ENCODE measurements at places on chromosomes 11 and 22.

DNA sequence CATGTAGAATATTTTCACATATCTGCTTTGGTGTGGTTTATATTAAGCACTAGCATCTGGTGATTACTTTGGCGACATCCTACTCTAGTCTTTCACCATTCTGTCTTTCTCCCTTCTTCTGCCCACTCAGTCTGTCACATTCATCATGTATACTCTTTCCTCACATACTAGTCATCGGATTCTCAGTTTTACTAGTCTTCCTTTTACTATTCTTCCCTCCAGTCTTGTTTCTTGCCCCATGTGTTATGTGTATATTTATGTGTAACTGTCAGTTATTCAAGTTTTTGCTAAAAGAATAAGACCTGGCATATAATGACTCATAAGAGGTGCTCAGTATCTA is 4.6 kb upstream of the DIXDC1 start:
- DNase-seq, result no peak

- no peak for DNase-seq
These were observed 88.8 kb downstream of the PDHX start for GRCh38 chr11:35005141-35005780.

DNA sequence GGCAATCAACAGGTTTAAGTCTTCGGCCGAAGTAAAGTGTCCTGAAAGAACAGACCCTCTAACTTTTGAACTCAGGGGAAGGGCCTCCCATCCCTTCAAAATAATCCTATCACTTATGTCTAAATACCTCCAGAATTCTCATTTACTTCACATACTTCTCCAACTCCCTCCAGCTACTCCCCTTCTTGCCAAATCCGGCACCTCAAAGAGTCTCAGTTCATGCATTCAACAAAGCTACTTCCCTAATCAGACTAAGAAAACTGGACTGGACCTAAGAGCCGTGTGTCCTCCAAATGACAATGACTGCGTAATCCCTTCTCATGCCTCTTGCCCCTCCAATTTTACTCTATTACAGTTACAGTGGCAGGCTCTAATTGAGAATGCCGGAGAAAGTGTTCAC is 1.3 kb downstream of the DDB1 start:
- no peak for DNase-seq

GRCh38 chr11:82682003-82682751 is 51.5 kb downstream of the FAM181B start:
- no peak for DNase-seq

DNA sequence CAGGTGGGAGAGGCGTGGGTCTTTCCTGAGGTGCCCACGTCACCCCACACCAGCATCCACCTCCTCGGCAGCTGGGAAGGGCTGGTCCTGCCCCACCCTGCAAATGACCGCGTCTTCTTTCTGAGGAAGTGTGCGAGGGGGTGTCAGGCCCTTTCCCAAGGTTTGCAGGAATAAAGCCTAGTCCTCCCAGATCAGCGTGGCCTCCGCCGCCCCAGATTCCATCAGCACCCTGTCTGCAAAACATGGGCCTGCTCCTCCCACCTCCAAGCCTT is 14.4 kb upstream of the SLC39A13 start:
- DNase-seq, result no peak

DNA sequence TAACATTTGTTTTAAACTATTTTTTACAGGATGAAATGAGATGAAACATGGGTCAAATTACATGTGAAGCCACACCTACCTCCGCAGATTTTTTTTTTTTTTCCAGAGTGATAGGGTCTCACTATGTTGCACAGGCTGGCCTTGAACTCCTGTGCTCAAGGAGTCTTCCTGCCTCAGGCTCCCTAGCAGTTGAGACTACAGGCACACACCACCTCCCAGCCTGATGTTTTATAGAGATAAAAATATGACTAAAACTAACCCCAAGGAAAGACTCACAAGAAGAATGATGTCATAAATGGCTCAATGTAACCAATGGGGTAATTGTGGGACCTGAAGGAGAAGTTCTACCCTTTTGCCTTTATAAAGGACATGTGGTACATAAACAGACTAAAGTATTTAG is 52.3 kb upstream of the SOX6 start:
- no peak for DNase-seq

DNA sequence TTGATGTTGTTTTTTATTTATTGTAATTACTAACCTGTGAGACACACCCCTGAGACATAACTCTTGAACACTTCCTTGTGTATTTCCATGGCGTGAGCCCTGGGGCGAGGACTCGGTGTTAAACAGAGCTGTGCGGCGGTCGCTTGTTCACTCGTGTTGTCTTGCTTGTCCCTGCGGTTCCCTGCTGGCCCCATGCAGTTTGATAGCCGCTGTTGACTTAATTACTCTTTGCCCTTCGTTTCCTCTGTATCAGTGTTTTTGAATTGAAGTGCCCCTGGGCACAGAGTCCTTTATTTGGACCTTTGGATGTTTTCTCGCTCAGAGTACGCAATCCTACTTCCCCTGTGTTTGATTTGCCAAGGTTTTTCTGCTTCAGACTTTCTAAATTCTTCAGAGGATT is 52.7 kb downstream of the TBC1D22A start:
- DNase-seq, result no peak

DNA sequence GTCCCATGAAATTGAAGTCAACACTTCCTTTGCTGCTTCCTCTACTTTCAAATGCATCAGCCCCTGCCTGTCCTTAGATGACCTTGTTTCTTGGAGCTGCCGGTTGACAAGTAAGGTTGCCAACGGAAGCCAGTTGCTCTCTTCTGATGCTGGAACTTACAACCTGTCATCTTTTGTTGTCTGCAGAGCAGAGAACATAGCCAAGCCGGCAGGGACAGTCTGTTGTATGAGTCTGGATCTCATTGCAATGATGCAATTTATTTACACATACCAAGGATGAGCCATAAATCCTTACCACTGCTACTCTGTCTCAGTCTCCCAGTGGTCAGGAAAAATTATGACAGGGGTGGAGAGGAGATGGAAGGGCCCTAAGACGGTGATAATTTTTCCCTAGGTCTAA is 151.4 kb downstream of the BLID start:
- DNase-seq, result no peak

DNA sequence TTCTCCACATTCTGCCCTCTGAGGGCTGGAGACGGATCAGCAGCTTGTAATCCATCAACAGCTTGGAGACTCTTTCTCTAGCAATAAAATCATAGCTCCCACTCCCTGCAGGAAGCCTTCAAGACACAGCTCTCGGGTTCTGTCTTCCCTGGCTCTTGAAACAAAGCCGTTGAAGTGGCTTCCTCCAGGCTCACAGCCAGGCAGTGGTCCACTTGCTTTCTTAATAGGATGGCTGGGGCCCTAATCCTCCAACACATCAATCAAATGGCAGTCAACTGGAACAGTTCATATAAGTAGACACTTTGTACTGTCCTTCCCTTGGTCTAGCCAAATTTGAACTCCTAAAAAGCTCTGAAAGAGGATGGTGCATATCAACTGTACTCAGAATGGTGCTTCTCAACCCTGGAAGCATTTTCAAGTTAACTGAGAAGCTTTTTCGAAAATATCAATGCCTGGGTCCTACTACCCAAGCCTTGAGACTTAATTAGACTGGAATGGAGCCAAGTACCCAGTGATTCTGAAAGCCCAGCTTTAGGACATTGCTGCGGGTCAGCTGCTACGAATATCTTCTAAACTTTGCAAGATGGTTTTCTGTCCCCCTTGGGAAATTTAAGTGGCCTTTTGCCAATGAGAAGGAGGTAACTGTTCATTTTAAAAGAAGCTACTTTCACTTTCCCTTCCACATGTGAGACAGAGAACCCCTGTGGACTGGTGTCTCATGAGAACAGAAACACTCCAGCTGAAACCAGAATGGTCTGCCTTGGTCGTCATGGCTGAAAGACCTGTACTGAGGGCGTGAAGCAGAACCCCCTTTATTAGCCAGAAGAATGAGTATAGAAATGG is 74.7 kb downstream of the SC5D start:
- DNase-seq, result peak; percentile 44

DNA sequence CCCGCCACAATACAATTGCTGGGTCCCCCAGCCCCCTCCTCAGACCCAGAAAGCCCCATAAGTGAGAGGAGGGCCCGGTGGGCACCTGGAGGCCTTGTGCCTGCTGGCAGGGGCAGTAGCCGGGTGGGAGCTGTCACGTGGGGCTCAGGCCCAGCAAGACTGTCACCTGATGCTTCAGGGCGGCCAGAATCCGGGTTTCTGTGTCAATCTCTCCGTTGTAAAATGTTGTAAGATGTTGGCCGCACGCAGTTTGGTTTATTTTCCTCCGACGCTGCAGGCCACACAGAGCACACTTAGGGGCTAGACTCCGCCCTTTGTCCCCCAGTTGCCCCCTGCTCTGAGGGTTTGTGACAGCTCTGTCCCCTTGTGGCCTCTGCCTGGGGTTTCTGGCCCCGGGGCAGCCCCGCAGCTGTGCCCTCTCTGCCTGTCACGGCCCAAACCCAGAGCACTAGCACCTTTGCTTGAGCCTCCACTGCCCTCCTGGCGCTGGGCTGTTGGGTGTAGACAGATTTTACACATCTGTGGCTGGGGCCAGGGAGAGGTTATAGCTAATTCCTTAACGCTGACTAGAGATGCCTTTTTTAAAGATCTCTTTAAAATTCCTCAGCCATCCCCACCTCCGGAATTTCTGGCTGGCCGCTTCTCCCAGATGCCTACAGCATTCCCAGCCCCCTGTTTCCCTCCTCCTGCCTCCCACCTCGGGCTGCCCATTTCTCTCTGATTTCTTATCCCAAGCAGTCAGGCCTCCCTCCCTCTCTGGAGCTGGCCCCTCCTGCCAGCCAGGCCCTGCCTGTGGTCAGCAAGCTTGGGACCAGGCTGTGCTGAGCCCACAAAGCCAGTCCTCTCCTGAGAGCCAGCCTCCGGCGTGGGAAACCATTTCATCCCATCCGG is 3.2 kb upstream of the PRR5 start:
- DNase-seq, result no peak

DNA sequence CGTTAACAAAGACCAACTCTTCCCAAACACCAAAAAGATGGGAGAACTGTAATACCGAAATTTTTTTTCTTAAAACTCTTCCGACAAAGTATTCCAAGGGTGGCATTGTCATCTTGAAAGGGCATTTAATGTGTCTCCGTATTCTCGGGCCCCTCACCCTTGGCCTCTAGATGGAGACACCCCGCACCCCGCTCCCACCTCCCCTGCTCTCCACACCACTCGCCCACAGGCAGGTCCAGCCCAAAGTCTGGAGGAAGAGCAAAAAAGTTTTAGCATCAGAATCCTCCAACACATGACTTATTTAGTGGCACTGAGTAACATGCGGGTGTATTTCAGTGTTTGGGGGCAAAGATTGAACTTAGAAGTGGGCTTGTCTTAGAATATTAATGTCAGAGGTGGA is 20.7 kb downstream of the SPATA19 start:
- DNase-seq, result no peak

DNA sequence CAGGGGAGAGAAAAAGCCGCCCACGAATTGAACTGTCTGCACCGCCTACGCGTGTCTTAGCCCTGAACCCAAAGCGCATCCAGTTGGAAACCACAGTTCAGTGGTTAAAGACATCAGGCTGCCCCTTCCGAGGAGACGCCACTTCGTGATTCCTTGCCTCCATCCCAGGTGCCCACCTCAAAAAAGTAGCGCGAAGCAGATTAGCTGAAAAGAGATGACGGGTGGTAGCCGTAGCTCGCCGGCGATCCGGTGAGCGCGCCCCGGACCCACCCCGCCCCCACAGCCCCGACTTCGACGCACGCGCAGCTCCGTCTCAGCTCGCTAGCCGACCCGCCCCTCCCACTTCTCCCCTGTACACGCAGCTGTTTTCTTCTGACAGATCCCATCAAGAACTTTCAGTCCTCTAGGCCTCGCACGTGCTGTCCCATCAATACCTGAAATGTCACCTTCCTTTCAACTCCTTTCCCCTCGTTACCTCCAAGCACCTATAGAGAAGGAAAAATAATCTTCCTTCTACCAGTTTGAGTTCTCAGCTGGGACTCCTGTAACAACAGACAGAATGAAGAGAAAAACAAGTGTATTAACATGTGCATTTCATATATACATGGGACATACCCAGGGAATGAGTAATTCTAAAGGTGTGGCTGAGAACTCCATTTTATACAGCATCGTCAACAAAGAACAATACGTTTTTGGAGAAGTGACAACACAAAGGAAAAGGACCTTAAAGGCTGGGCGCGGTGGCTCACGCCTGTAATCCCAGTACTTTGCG is 49.5 kb downstream of the OR4D9 start:
- DNase-seq, result peak; percentile 91

DNA sequence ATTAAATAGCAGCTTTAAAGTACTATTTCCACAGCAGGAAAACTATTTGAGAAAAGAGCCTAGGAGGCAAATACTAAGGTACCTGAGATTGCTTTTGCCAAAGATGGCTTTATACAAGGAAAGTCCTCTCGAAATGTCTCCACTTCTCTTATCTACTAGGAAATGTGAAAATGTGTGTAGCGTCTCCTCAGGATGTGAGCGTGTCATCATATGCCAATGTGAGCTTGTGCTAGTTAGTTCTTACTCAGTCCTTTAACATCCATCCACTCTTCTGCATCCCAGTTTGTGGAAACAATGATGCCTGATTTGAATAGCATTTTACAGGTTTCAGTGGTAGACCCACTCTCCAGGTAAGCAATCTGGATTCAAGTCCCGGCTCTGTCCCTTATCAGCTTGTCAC is 421.0 kb downstream of the DYNC2H1 start:
- no peak for DNase-seq

DNA sequence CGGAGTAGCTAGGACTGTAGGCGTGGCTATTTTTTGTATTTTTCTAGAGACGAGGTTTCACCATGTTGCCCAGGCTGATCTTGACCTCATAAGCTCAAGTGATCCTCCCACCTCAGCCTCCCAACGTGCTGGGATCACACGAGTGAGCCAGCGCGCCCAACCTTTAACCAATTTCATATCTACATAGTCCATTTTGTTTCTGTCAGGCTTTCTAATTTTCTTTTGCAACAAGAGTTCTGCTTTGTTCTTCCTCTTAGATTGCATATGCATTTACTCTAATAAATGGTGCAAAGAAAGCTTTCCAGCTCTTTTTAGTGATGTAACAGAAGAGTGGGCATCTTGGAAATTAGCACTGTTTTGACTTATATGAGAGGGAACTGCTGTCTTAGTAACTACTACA is 13.3 kb downstream of the RTN3 start:
- no peak for DNase-seq

- DNase-seq, result no peak
These were observed 20.1 kb downstream of the POU2F3 start for GRCh38 chr11:120259988-120260565.

GRCh38 chr11:126731576-126732142 is 268.9 kb downstream of the KIRREL3 start:
- DNase-seq, result no peak

GRCh38 chr22:30195245-30196140 is 51.1 kb downstream of the LIF start:
- DNase-seq, result no peak

GRCh38 chr22:20256027-20256426 is 12.1 kb downstream of the RTN4R start:
- DNase-seq, result no peak

Measured in CD4-positive, alpha-beta T cell treated with Interleukin-6 for 4 hours (primary cell).